Activated CD4-positive, alpha-beta memory T cell treated with anti-CD3 and anti-CD28 coated beads, Interleukin-2, amount 10 ng/mL, durations not matched to agents 7 days and 5 days (primary cell): ENCODE measurements at places on chromosomes 1 and 21.

GRCh38 chr1:941588-942383 is 17.3 kb downstream of the NOC2L start:
- no peak for DNase-seq

GRCh38 chr1:50371749-50372148 is 51.5 kb downstream of the DMRTA2 start:
- no peak for DNase-seq

- DNase-seq = no peak
Observed at GRCh38 chr1:192668409-192668983, 32.5 kb downstream of the RGS13 start.

GRCh38 chr1:224054012-224054411 is 59.9 kb upstream of the FBXO28 start:
- DNase-seq = no peak

- no peak for DNase-seq
Observed at GRCh38 chr1:227778401-227778947, 37.0 kb upstream of the PRSS38 start.

GRCh38 chr1:172622541-172622940 is 36.4 kb upstream of the FASLG start:
- no peak for DNase-seq

DNA sequence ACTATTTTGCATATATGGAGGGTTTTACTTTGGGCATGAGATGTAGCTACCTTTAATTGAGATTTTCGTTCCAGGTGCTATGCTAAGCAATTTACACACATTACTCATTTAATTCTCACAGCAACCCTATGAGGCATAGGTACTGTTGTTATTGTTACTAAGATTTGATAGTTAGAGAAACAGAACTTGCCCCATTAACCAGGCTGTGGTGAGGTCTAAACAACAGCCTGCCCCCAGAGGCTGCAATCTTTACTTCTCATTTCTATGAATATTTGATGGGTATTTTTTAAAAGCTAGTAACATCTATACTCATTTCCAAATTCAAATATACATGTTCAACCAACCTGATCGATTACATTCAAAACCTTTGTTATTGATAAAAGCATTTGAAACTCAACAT is 155.6 kb downstream of the GALNT2 start:
- no peak for DNase-seq

GRCh38 chr1:219173434-219173757 is 282 bp upstream of the LYPLAL1 start:
- DNase-seq = no peak

DNA sequence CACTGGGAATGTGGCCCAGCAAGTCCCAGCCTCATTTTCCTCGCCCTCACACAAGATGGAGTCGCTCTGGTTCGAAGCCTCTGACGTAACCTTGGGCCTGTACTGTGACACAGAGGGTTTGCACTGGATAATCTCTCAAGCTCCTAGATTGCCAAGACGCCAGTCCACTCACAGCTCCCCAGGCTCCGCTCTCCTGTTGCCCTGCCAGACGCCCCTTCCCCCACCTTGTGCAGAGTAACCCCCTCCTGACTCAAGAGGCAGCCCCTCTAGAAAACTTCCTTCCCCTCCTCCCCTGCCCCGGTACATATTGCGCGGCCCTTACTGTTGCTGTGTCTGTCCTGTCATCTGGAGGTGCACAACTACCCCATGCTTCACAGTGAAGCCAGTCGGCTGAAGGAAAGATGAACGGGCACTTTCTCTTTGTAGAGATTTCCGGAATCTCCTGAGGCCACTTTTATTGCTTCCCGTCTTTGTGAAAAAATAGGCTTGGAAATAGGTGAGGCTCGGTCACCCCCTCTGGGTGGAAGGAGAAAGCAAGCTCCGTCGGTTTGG is 981 bp upstream of the KIAA1614 start:
- no peak for DNase-seq

DNA sequence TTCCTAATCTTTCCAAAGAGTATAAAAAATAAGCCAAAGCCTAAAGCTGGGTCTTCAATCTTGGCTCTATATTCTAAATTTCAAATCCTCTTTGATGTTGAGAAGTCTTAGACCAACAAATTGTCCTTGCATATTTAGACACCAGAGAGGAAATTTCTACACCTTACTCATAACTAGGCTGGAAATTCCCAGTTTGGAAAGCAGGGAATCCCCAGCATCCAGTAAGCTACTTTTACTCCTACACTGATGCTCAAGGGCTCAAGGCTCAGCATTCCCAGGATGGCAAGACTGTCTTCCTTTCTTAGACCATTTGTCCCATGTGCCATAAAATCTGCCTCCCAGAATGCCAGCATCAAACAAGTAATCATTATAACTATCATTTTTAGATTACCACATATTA is 28.3 kb downstream of the PRDX6 start:
- no peak for DNase-seq

DNA sequence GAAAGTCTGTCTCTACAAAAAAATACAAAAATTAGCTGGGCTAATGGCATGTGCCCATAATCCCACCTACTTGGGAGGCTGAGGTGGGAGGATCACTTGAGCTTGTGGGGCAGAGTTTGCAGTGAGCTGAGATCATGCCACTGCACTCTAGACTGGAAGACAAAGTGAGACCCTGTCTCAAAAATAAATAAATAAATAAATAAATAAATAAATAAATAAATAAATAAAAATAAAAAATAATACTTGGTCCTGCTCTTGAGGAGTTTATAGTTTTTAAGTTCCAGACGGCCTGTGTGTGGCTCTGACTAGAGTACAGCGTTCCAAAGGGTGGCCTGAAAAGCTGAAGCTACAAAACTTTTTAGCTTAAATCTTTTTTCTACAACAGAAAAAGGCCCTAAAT is 35.1 kb downstream of the PCSK9 start:
- DNase-seq = no peak

- no peak for DNase-seq
Observed at GRCh38 chr1:163866564-163866963, 544.8 kb downstream of the NUF2 start.

- DNase-seq = no peak
Observed at GRCh38 chr1:80375109-80375508, 1368.6 kb upstream of the ADGRL4 start.

DNA sequence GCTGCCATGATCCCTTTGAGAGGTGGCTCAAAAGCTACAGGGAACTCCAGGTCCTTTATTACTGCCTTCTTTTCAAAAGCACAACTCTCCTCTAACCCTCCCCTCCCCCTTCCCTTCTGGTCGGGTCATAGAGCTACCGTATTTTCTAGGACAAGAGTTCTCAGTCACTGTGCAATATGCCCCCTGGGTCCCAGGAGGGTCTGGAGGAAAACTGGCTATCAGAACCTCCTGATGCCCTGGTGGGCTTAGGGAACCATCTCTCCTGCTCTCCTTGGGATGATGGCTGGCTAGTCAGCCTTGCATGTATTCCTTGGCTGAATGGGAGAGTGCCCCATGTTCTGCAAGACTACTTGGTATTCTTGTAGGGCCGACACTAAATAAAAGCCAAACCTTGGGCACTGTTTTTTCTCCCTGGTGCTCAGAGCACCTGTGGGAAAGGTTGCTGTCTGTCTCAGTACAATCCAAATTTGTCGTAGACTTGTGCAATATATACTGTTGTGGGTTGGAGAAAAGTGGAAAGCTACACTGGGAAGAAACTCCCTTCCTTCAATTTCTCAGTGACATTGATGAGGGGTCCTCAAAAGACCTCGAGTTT is 3.1 kb downstream of the BTG2 start:
- no peak for DNase-seq

GRCh38 chr1:29356663-29357062 is 120.3 kb downstream of the PTPRU start:
- no peak for DNase-seq

- DNase-seq = peak; percentile 60
Observed at GRCh38 chr1:21368515-21369289, 71.2 kb upstream of the NBPF3 start.

DNA sequence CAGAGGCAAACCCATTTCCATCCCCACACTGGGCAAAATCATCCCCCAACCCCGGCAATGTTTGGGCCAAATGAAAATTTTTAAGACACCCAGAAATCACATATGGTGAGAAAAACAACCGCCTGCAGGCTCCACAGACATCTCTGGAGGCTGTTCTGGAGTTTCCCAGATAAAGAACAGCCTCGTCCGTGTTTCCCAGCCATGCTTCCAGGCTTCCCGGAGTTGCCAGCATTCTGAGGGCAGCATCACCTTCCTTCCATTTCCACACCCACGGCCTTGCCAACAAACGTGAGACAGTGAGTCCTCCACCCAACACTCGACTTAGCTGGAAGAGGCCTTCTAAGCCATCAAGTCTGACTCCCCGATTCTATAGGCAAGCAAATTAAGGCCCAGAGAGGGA is 36.9 kb downstream of the KCNN3 start:
- DNase-seq = no peak

DNA sequence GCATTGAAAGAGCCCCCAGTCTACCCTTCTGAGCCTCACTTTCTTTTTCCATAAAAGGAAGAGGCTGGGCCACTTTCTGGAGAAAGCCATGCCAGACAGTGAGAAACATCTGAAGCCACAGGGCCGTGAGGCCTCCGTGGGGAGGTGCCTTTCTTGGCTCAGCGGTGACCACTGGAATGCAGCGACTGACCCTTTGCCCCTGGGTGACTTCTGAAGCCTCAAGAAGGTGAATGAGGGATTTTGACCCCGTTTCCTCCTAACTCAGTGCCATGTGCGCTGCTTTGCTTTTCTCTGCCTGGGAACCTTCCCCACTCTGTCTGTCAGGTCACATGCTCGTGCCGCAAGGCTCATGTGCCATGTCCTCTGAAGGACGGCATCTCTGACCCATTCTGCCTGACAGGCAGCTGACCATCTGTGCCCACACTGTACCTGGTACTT is 44.7 kb upstream of the A3GALT2 start:
- no peak for DNase-seq

- no peak for DNase-seq
Observed at GRCh38 chr1:183584147-183584546, 6.1 kb downstream of the NCF2 start.

DNA sequence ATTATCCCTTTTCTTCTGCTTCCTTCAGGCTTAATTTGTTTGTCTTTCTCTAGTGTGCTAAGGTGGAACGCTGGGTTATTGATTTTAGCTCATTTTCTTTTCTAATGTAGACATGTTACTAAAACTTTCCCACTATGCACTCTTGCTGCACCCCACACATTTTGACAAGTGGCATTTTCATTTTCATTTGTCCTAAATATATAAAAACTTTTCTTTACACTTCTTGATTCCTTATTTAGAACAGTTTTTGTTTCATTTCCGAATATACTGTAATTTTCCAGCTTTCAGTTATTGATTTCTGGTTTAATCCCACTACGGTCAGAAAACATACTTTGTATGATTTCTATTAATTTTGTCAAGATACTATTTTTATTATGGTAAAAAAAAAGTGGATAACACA is 25.3 kb downstream of the SH3BP5L start:
- DNase-seq = no peak

DNA sequence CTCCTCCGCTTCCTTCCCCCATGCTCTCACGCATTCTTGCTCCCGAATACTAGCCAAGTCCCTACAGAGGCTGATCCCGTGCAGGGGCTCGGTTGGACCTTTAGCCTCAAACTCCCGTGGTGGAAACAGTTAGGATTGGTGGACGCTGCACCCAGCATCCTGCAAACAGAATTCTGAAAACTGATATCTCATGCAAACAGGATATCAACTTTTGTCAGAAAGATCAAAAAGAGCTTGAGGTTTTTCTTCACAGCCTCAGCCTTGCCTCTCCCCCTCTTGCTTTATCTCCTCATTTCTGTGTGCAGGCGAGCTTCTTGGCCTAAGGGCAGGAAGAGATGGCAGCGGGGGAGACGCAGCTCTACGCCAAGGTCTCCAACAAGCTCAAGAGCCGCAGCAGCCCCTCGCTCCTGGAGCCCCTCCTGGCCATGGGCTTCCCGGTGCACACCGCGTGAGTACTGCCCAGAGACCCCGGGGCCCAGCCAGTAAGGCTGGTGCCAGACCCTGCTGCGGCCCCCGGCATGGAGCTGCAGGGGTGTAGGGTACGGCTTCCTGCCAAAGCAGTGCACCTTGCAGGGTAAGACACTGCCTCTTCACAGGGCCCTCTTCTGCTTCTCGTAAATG is at the start of gene UBASH3A:
UBASH3A (plus strand) TSS at position 292 of the 621 bp plus-strand sequence; CDS start at position 336, 44 bp downstream.
- peak; percentile 66 for DNase-seq

GRCh38 chr1:222009105-222009730 is 267.3 kb upstream of the DUSP10 start:
- DNase-seq = peak; percentile 33

DNA sequence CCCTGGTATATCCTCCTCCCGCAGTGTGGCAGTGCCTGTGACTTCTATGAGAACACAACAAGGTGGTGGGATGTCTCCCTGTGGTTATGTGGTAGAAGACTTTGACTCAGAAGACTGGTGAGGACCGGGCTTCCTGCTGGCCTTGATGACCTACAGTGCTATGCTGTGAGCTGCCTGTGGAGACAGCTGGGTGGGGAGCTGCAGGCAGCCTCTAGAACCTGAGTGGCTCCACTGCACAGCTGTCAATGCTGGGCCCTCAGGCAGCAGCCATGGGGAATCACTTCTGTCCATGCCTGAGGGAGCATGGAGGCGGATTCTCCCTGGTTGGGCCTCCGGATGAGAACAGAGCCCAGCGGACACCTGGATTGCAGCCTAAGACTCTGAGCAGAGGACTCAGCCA is 14.9 kb downstream of the SLC1A7 start:
- DNase-seq = no peak

DNA sequence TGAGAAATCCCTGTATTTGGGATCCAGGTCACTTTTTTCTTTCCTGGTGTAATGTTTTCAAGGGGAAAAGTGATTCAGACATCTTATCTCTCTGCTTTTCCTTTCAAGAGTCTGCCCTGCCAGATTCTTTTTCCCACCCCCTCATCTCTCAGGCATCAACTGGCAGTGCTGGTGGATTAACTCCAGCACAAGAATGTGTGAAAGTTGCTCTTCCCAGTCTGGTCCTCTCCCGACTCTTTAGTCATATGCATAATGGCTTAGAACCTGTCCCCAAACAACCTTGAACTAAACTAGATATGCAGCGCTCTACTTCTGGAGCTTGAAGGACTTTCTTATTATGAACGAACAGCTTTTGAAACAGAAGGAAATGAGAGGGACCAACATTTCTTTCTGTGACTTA is 88.5 kb downstream of the SLC44A5 start:
- DNase-seq = no peak

GRCh38 chr21:33587792-33588484 is 546 bp downstream of the DONSON start:
- DNase-seq = peak; percentile 37

GRCh38 chr1:72892461-72892860 is 610.1 kb upstream of the NEGR1 start:
- no peak for DNase-seq

- no peak for DNase-seq
Observed at GRCh38 chr1:66575739-66576138, 41.8 kb downstream of the SGIP1 start.

DNA sequence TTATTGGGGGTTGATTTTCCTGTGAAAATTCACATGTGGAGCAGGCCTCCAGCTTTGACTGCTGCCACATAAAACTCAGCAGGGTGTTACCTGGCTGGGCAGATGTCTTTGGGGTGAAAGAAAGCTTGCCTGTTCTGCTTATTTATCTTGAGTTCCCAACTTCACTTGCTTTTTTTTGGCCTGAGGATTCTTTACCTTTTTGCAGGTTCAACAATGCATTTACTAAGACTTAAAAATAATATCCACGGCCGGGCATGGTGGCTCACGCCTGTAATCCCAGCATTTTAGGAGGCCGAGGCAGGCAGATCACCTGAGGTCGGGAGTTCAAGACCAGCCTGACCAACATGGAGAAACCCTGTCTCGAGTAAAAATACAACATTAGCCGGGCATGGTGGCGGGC is 509.1 kb downstream of the KIF26B start:
- DNase-seq = no peak

- DNase-seq = no peak
Observed at GRCh38 chr21:36854391-36854790, 112.1 kb downstream of the HLCS start.
